AG08396 (cell line): ENCODE measurements at places on chromosomes 3 and 15.

- no peak for DNase-seq
Observed at GRCh38 chr3:73601481-73601880, 23.3 kb downstream of the PDZRN3 start.

GRCh38 chr15:39304931-39305728 is 275.7 kb upstream of the THBS1 start:
- DNase-seq, result no peak

DNA sequence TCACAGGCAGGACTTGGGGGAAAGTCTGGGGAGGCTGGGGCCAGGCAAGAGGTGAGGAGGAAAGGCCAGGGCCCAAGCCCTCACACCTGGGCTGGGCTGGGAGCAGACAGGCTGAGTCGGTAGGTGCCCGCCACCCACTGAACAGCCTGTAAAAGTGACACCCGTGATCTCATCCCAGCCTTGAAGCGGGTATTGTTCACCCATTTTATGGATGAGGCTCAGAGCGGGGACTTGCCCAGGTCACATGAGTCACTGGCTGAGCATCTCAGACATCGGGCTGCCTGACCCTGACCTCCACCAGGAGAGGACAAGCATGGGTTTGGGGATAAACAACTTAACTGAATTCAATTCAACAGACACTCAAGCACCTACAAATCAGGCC is 52.0 kb upstream of the CTSH start:
- DNase-seq, result no peak

DNA sequence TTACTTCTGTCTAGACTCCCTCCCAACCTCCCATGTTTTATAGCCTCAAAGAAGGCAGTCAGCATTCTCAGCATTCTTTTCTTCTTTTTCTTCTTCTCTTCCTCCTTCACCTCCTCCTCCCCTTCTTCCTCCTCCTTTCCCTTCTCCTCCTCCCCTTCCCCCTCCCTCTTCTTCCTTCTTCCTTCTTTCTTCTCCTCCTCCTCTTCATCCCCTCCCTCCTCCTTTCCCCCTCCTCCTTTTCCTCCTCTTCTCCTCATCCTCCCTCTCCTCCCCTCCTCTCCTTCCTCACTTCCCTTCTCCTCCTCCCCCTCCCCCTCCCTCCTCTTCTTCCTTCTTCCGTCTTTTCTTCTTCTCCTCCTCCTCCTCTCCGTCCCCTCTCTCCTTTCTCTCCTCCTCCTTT is 3.6 kb upstream of the LPCAT4 start:
- no peak for DNase-seq

DNA sequence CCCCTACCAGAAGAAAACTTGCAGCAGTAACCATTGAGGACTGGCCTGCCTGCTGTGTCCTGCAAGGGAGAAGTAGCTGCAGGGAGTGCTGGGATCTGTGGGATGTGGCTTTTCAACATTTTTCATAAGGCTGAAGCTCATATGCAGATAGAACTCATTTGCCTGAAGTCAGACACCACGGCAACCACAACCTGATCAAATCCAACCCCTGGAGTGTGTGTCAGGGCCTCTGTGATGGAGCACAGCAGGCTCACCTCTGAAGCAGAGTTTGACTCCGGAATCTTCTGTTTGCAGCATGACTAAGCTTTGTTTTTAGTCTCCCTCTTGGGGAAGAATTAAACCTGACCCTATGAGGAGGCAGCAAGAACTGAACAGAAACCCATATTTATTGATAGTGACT is 508.7 kb downstream of the AGBL1 start:
- DNase-seq, result no peak

DNA sequence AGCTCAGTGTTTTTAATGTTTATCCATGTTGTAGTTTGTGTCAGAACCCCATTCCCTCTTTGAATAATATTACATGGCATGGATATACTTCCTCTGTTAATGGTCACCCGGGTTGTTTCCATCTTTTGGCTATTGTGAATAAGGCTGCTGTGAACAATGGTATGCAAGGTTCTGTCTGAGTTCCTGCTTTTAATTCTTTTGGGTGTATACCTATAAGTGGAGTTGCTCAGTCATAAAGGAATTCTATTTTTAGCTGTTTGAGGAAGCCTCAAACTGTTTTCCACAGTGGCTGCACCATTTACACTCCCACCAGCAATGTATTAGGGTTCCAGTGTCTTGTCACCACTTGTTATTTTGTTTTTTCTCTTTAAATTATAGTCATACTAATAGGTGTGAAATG is 99.6 kb downstream of the SLC25A26 start:
- no peak for DNase-seq

- DNase-seq, result no peak
Observed at GRCh38 chr3:25191673-25192072, 236.4 kb upstream of the RARB start.

- DNase-seq, result no peak
Observed at GRCh38 chr3:24550588-24550987, 55.9 kb upstream of the THRB start.

GRCh38 chr15:92157666-92158298 is 235.9 kb upstream of the ST8SIA2 start:
- no peak for DNase-seq

DNA sequence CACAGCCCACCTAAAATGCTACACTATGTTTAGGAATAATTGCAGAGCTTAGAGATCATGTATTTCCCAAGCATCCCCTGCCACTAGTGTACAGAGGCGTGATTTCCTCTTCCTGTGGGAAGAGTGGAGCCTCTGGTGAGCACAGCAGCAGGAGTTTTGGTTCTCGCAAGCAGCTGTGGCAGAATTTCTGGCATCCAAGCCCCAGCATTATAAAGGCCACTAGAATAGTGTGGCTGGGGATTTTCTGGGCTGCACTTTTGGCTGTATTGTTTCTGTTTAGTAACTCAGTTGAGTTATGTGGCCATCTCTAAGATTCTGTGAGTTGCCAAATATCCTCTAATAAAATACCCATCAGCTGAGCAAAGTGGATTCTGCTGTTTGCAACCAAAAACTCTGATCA is 64.7 kb downstream of the GPR176 start:
- no peak for DNase-seq

DNA sequence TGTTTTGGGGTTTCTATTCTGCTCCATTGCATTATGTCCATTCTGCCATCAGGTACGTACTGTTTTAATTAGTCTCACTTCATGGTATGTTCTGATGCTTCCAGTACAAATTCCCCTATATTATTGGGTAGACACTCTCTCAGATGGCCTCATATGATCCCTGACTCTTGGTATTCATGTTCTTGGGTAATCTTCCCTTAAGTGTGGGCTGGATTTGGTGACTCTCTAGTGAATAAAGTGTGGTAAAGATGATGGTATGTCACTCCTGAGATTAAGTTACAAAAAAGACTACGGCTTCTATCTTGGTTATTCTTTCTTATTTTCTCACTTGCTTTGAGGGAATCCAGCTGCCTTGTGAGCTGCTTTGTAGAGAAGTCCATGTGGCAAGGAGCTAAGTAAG is 89.6 kb upstream of the TBC1D5 start:
- DNase-seq, result no peak

DNA sequence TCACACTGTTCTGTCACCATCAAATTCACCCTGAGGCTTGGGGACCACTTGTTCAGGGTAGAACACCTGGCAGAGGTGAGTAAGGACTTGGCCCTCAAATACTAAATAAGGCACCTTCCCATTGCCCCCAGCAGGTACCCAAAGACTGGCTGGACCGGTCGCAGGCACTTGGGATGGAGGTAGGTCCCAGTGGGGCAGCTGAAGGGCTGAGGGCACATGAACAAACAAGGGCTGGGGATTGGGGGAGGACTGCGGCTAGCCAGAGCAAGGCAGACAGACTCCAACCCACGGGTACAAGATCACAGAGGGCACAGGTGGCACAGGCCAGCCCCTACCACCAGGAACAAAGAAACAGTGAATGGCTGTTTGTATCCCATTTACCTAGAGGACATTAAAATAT is 1.9 kb downstream of the MRPS25 start:
- no peak for DNase-seq

DNA sequence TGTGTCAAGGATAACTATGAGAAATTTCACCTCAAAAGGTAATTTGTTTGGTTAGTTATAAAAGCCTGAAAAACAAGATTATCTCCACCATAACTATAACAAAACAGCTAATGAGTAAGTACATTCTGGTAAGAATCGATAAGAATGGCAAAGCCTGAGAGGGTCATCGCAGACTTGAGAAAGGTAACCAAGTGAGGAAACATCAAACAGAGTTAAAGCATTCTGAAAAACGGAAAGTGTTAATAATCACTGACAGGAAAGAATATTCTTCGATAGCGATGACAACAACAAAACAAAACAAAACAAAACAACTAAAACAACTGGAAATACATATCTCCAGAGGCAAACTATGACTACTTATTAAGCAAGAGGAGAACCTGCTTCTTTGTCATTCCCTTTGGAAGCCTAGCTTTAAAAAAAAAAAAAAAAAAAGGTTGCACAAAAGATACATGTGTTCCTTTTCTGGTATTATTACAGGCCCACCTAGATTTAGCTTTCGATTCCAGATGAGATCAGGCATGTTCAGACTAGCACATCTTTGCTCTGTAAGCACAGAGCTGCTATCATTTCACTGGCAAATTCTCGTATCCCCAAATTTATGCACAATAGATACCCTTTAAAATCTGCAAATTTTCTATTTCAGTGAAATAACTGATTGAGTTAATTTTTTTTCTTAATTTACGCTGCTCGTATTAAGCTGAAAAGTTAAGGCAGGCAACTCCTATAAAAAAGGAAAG is 155.6 kb downstream of the TIGIT start:
- no peak for DNase-seq

GRCh38 chr15:34914317-34914716 is 55.2 kb downstream of the AQR start:
- DNase-seq, result no peak

GRCh38 chr3:24508423-24508839 is 13.8 kb upstream of the THRB start:
- no peak for DNase-seq

- DNase-seq, result no peak
Observed at GRCh38 chr15:40234783-40235182, 4.1 kb upstream of the PAK6 start.

GRCh38 chr3:115819785-115820384 is 196.6 kb downstream of the GAP43 start:
- peak; percentile 65 for DNase-seq

- no peak for DNase-seq
Observed at GRCh38 chr3:102094506-102094905, 245.2 kb downstream of the NFKBIZ start.

DNA sequence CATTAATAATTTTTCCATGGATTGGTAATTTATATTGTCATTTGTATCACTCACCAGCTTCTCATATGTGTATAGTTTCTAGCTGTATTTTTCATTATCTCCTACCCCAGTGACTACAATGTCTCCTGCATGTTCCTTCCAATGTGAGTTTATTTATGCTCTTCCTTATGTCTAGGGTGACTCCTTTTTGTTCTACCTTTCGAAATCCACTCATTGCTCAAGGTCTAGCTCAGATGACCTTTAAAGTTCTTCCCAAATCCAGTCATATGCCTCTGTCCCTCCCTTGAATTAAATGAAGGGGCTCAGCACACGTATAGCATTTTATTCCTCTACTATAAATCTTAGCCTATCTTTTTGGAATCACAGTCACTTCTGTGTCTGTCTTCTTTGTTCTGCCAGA is 53.0 kb downstream of the TMEM45A start:
- no peak for DNase-seq

- DNase-seq, result no peak
Observed at GRCh38 chr3:64546856-64547255, 140.9 kb downstream of the ADAMTS9 start.

DNA sequence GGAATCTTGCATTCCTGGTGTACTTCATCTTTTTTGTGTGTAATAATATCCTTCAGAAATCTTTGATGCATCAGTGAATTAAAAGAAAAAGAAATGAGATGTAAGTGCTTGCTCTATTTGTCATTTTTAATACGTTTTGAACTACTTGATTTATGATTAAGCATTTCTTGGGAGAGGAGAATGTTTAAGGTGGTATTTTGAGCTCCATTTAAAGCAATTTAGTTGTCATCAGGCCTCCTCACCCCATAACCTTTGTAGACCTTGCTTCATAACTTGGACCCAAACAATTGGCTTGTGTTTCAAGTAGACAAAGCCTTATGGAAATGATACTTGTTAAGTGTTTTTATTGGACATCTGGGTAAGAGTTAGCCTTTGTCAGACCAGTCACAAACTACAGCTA is 87.1 kb upstream of the VEPH1 start:
- no peak for DNase-seq

- DNase-seq, result no peak
Observed at GRCh38 chr3:184726497-184726896, 14.6 kb upstream of the MAGEF1 start.

GRCh38 chr3:125433611-125434041 is 58.5 kb upstream of the ZNF148 start:
- no peak for DNase-seq

GRCh38 chr3:2246873-2247648 is 148.4 kb downstream of the CNTN4 start:
- DNase-seq, result no peak

- DNase-seq, result no peak
Observed at GRCh38 chr3:175146258-175146657, 287.1 kb downstream of the NAALADL2 start.

DNA sequence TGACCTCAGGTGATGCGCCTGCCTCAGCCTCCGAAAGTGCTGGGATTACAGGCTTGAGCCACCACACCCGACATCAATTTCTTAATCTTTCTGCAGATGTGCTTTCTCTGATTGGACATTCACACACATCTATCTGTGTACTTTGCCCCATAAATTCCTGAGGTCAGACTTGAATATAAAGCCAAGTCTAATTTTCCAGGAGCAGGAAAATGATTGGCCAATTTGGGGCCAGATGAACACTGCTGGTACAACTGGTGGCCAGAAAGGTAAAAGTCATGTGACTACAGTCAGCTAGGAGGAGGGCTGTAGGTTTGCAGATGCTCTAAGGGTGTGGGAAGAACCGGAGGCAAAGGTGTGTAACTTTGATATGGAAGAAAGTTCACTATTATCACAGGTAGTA is 3.2 kb upstream of the RAD51 start:
- no peak for DNase-seq

- DNase-seq, result no peak
Observed at GRCh38 chr15:85025516-85026251, 44.0 kb downstream of the PDE8A start.
